Stimulated activated CD4-positive, alpha-beta T cell treated with anti-CD3 and anti-CD28 coated beads, Interleukin-1b, Interleukin-23, amount 100 ng/mL, for 24 hours (primary cell): ENCODE measurements at places on chromosomes 11 and 22.

GRCh38 chr22:48721395-48721669, 1106.3 kb downstream of the BRD1 start:
- no peak for DNase-seq

- no peak for DNase-seq
Observed at GRCh38 chr11:128262463-128263345, 324.7 kb downstream of the ETS1 start.

DNA sequence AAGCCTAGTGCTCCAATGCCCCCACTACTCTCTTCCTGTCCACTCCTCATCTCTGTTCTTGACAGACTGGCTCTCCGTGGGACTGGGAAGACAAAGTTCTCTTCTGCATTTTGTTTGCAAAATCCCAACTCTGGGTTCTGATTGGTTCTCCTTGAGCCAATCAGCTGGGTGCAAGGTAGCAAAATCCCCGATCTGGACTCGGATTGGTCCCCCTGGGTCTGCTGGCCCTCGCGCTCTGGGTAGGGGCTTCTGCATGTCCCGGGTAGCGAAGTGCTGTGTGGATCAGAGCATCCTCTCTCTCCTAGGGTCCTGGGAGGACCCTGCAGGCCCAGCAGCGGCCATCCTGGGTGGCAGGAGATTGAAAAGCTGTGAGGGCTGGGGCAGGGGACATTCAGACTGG, 22.3 kb upstream of the A4GALT start:
- DNase-seq = no peak

- DNase-seq = no peak
Observed at GRCh38 chr11:36487619-36488018, 22.5 kb downstream of the TRAF6 start.

DNA sequence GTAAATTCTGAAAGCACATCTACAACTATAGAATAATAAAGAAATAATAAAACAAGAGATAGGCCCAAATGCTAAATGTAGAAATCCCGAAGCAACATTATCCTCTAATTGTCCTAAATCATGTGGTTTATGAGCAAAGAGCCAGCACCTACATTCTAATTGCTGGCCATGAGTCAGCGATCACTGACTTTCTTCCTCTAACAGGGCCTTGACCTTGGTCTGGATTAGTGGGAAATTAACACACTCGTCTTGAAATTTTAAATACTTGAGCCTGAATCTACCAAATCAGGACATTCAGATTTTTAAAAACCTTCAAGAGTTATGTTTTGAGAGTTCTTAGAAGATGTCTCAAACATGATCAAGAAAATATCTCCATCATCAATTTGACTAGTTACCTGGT, 727.6 kb downstream of the METTL15 start:
- no peak for DNase-seq

DNA sequence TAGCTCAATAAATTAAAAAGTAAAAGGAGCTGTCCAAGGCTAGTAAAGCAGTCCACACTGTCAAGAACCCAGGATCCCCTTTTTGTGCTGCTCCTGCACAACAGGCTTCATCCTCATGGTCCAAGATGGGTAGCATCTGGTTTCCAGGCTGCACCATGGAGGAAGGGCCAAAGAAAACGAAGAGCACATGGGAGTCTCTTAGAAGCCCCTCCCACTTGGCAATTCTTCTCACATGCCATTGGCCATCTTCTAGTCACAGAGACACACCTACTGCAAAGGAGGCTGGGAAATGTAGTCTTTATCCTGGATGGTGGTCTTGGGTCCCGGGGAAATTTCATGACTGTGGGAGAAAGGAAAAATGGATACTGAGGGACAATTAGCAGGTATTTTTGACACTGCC, 37.8 kb downstream of the PRR5L start:
- DNase-seq = no peak

GRCh38 chr11:87059596-87060390, 22.1 kb downstream of the TMEM135 start:
- no peak for DNase-seq

GRCh38 chr22:24207264-24208011, 26.2 kb downstream of the SUSD2 start:
- no peak for DNase-seq

DNA sequence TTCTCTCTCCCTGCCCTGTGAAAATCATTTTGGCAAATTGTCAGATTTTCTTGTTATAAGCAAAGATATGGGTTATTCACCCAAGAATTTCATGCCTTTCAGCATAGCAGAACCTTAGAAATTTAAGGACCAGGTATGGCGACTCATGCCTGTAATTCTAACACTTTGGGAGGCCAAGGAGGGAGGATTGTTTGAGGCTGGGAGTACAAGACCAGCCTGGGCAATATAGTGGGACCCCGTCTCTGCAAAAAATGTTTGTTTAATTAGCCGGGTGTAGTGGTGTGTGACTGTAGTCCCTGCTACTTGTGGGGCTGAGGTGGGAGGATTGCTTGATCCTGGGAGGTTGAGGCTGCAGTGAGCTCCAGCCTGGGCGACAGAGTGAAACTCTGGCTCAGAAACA, 27.6 kb downstream of the APLP2 start:
- DNase-seq = no peak

DNA sequence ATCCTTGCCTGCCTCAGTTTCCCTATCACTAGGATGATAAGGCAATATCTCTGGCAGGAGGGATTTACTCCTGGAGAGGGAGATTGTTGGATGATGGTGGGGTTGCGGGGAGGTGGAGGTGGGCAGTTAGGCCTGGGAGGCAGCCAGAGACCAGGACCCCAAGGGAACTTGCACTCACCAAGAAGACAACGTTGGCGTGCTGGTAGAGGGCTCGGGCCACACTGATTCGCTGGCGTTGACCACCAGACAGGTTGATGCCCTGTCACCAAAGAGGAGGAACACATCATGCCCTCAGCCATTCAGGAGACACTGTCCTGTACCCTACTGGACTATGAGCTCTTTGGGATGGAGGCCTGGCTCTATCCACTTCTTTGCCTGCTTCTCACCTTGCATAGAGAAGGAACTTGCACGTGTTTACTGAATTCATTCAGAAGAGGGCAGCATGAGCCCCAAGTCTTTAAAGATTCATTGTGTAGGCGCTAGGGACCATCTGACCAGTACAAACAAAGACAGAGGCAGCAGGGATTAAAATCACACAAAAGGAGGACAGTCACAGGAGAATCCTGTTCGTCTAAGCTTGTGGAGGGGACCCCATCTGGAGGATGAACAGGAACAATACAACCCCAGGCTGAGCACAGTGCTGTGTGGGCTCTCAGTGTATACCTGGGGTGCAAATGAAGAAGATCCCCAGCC, 24.2 kb upstream of the KCNJ11 start:
- no peak for DNase-seq

GRCh38 chr11:2791521-2792380, 92.0 kb upstream of the KCNQ1OT1 start:
- no peak for DNase-seq

- no peak for DNase-seq
Observed at GRCh38 chr11:57131080-57131790, 50.5 kb upstream of the LRRC55 start.

DNA sequence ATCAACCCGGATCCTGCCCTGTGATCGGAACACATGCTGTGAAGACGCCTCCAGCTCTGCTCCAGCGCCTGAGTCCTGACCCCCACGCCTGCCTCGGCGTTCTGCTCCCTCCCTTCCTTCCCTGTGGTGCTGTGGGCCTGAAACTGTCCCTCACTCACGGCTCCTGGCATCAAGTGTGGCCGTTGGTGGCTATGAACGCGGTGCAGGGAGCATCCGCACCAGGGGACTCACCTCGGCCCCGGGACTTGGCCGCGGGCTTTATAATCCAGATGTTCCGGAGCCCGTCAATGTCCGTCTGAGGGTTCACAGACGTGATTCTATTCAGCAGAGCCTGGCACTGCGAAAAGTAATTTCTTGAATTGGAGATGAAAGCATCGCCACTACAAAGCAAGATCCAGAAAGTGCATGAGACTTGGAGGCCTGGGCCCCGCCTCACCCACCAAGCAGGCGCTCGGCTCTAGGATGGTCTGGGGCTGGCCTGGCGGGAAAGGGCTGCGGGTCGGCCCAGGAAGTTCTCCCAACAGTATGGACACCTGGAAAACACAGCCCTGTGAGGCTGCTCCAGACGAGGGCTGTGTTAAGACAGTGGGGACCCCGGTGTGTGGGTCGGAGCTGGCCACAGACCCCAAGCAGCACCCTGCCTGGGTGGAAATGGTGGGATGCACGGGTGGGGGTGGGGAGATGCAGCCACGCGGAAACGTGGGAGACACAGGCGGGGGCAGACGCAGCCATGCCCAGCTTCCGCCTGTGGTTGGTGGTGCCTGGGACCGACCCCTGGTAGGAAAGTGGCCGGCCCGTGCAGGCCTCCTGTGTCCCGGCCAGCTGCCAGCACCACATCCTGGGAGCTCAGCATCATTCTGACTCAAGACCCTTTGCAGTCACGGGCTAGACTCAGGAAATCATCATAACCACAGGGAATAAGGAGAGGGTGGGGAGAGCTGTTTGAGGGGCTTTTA, 21.8 kb upstream of the IL17REL start:
- DNase-seq = no peak

- no peak for DNase-seq
Observed at GRCh38 chr11:30312243-30312642, 10.7 kb upstream of the ARL14EP start.
